ENCODE measurements at places on chromosomes 5 and 9.

DNA sequence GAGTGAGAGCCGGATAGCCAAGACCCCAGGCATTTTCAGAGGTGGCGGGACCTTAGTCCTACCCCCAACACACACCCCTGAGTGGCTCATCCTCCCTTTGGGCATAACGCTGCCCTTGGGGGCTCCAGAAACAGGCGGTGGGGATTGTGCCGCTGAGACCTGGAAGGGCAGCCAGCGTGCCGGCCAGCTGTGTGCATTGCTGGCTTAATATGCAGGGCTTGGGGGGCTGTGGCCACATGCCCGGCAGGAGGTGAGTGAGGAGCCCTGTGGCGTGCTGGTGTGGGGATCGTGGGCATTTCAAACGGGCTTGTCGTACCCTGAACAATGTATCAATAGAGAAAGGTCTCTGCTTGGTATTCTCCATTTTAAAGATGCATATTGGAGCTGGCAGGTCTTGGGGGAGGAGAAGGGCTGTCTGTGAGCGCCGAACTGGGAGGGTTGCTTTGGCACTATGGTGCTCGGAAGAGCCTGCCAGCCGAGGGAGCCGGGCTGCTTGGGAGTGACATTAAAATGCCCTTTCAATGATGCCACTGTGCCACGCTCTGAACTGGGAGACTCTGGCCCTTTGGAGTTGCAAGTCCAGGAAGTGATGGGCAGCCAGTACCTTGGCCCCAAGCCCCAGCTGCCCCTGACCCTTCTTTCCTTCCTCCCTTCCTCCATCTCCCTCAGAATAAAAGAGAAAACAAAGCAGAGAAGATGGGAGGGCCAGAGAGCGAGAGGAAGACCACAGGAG lies 11.2 kb upstream of the OLFM1 start:
- DNase-seq, result no peak

DNA sequence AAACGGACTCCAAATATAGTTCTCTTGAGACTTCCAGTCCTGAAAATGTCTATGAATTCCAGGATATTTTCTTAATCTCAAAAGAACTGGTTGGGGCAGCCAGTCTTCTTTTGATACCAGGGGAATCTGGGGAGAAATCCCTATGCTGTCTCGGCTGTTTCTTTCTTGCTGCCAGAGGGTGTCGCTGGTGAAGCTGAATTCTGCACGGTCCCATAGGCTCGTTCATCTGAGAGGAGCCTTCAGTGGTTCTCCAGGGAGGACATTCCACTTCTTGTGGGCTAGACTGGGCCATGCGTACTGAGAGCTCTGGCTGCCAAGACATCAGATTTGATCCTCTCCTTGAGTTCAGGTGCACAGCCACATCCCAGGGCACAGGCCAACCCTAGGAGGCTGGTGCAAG lies 155.0 kb upstream of the CLINT1 start:
- no peak for DNase-seq

- no peak for DNase-seq
These were observed 15.0 kb upstream of the IL12B start for GRCh38 chr5:159345336-159345735.

- DNase-seq, result no peak
These were observed 137.8 kb downstream of the LPAR1 start for GRCh38 chr9:110900456-110900855.

DNA sequence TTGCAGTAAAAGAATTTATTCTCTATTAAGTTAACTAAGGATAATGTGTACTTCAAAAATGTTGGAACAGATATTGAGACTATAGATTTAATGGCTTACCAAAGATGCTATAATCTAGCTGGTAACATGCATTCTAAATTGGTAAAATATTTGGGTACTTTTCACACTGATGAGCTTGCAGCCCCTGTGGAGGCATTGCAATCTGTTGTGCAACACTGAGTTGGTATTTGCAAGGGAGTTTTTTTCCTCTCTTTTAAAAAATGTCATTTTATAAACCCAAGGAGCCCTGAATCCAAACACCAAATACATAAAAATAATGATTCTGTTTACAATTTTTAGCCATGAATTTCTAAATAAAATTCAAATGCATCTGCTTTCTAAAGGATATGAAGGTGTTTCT lies 944.8 kb downstream of the DTWD2 start:
- no peak for DNase-seq

DNA sequence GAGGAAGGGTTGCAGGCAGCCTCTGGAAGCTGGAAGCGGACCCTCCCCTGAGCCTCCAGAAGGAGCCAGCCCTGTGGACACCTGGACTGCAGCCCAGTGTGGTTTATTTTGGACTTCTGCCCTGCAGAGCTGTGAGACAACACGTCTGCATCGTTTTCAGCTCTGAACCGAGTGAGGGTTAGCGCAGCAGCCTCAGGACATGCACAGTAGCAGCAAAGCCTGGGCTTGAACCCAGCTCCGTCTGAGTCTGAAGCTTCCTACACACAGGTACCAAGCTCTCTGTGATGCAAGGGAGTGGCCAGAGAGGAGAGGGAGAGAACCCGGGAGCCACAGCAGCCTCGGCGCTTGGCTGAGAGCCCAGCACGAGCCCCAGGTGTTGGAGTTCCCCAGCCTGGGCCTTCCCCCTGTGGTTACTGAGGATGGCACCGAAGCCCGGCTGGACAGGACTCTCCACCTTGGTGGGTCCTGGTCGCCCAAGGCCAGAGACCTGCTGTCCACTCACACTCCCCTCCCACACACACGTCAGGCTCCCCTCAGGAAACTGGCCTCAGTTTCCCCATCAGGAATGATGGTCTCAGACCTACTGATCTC lies 128.2 kb downstream of the OLFM1 start:
- DNase-seq, result no peak

DNA sequence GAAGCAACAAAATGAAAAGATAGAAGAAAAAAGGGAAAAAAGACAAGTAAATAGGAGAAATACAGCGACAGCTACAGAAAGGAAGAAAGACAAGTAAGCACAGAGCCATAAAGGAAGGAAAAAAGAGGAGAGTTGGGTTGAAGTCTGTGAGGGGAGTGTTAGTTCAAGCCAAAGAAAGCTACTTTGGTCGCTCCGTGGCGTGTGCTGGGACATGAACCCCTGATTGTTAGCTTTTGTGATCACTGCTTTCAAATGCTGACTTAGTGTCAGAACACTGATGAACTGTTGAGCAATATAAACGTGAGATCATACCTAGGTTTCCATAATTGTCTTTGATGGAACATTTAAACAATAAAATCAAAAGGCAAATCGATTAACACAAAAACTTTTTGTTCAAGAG lies 370.1 kb downstream of the TMEM161B start:
- DNase-seq, result no peak

DNA sequence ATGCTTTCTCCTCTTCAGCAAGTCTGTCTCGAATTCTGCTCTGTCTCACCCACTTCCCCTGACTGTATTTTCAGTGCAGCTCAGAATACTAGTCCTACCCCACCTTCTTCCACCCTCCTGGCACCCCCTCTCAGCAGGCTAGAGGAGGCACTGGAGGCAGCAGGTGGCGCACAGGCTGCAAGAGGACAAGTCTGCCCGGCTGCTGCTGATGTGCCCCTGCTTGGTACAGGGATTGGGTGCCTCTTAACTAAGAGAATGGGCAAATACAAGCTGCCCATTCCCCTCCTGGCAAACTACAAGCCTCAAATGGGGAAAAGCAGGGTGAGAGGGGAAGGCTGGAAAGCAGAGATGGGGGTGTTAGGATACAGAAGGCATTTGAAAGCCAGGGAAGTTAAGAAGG lies 5.1 kb downstream of the TLN1 start:
- DNase-seq, result peak; percentile 24

GRCh38 chr9:86529496-86530275 lies 175.5 kb upstream of the TUT7 start:
- no peak for DNase-seq

DNA sequence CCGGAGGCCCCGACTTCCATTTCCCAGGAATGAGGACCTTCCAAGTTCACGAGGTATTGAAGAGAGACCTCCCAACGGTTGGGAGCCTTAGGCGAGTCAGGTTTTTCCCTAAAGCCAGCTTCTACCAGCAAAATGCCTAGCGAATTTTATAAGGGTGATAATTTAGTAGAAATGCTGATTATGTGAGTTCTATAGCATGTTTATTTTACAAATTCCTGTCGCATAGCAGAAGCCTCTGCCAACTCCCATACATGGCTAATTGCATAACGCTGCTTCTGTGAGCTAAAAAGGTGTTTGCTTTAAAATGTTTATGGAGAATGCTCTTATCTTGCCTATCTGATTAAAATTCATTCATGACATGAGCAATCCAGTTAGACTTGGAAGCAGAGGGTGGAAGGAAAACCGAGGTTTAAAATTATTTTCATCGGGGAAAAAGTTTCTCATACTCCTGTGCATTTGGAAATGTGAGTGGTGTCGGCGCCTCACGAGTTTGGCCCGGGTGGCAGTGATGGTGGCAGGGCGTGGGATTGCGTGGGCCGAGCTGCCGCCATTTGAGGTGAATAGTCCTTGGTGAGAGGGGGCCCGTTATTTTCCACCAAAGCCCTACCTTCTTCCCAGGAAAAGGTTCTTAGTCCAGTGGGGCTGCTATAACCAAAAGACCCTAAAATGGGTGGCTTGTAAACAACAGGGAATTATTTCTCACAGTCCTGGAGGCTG lies 104.4 kb upstream of the FCN2 start:
- DNase-seq, result no peak

DNA sequence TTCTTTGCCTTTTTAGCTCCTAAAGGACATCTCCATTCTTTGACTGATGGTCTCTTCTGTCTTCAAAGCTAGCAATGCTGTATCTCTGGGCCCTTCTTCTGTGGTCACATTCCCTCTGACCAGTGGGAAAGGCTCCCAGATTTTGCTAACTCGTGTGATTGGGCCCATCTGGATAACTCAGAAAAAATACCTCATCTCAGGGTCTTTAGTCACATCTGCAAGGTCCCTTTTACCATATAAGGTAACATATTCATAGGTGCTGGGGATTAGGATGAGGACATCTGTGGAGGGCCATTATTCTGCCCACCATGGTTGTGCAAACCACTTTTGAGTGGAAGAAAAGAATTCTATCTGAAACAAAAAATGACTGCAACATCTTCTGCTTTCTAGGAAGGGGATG lies 76.3 kb upstream of the MAMDC2 start:
- DNase-seq, result no peak

DNA sequence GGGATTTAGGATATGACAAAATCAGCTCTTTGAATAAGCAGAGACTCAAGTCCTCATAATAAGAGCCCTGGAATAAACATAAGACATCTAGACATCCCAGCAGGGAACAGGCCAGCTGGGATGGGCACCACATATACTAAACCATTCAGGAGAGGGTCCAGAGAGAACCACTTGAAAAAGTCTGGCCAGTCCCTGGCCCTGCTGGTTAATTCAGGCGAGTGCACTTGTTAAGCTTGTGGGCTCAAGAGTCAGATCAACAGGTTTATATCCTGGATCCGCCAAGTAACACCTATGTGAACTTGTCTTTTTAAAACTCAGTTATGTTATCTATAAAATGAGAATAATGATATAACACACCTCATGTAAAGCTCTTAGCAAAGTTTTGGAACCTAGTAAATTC lies 63.3 kb downstream of the CAVIN4 start:
- no peak for DNase-seq

DNA sequence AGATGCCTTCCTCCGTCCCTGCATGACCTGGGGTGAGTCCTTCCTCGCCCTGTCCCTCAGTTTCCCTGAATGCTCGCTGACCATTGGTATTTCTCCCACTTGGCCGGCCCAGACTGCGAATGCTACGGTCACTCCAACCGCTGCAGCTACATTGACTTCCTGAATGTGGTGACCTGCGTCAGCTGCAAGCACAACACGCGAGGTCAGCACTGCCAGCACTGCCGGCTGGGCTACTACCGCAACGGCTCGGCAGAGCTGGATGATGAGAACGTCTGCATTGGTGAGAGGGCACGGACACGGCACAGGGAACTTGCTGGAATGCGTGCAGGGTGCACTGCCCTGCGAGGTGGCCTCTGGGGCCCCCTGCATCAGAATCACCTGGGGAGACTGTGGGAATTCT lies 77.1 kb downstream of the NTNG2 start:
- DNase-seq, result no peak

- DNase-seq, result no peak
These were observed 29.2 kb upstream of the IL31RA start for GRCh38 chr5:55821731-55822512.

DNA sequence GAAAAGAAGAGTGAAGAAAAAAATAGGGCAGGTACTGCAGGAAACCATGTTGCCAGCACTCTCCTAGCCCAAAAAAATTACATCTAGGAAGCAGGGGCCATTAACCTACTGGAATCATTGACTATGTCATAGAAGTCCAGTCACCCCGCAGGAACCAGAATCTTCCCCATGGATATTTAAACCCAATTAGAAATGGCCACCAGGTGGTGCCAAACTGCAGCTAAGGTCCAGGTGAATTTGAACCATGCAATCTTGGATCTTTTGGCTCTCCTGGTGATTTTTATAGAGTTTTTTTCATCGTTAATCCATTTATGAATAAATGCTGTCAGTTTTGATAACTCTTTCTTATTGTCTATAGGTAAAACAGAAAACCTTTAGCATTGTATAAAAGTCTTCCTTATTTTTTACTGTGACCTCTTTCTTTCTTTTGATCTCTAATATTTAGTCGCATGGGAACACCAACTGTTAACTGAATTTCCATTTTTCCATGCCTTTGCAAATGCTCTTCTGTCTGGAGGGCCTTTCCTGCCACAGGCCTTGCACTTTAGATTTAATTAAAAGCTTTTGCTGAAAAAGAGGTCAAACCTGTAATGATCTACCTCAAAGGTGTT lies 147.5 kb upstream of the FGF10 start:
- DNase-seq, result no peak

DNA sequence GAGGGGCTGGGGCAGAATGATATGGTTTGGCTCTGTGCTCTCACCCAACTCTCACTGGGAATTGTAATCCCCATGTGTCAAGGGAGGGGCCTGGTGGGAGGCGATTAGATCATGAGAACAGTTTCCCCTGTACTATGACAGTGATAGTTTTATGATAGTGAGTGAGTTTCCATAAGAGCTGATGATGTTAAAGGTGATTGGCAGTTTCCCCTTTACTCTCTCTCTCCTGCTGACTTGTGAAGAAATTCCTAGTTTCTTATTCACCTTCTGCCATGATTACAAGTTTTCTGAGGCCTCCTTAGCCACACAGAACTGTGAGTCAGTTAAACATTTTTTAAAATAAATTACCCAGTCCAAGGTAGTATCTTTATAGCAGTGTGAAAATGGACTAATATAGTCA lies 120.4 kb upstream of the CDH9 start:
- DNase-seq, result no peak

DNA sequence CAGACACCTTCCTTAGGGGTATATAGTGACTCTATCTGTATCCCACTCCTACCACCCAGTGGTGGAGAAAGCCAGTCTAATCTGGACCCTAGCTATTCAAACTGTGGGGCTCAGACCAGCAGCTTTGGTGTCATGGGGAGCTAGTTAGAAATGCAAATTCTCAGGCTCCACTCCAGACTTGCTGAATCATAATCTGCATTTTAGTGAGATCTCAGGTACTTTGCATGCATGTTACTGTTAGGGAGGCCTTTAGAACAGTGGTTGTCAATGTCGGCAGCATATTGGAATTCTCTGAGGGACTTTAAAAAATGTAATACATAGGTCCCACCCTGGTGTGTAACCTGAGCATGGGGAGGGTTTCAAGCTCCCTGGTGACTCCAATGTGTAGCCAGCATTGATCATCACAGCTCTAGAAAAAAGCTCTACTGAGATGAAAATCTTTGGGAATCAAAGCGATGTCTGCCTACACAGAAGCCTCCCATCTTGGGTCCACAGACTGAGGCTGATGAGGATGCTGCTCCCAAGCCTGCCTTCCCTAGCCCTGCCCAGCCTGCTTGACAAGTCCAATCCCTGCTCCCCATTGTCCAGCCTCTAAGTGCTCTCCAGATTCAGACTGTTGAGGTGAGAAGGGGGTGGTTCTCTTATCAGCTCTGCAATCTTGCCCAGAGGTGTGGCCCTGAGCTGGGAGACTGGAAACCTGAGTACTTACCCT lies 11.9 kb upstream of the GM2A start:
- DNase-seq, result no peak

GRCh38 chr5:41256400-41256799 lies 43.1 kb upstream of the C6 start:
- DNase-seq, result no peak

Data from effector memory CD8-positive, alpha-beta T cell (primary cell).